ENCODE measurements at places on chromosomes 12 and 14. TPM values are rescaled to one million over a fixed set of nuclear protein-coding genes. Genes with fewer than 3 reads are reported as not detected.

SIX4 gene
- 3.0 TPM for total RNA-seq

IRF9 gene
- 113 TPM for total RNA-seq

OTX2 gene
- not detected for total RNA-seq

DNA sequence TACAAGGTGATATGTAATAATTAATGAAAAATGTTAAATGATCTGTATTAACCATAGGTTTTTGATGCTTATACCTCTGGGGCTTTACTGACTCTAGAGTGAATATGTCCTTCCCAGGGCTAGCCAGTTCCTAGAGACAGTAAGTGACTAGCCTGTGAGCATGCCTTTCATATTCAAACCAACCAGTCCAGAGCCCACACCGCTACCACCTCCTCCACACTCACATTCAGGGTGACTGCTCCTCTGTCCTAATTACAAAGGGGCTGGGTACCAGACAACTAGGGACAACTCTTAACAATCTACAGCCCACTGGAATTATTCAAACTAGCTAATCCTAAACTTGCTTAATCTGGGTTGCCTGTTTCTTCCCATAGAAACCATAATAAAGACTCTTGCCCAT is 49.0 kb downstream of the RALGAPA1 start:
- no peaks in the 10 kb centered on the region for H3K4me1 ChIP-seq
- no peak overlapping the region for H3K27ac ChIP-seq
- DNase-seq = no peak
- H3K36me3 ChIP-seq = no peaks in the 10 kb centered on the region
- H3K4me3 ChIP-seq = no peak overlapping the region
- no peaks in the 10 kb centered on the region for H3K27me3 ChIP-seq

DNA sequence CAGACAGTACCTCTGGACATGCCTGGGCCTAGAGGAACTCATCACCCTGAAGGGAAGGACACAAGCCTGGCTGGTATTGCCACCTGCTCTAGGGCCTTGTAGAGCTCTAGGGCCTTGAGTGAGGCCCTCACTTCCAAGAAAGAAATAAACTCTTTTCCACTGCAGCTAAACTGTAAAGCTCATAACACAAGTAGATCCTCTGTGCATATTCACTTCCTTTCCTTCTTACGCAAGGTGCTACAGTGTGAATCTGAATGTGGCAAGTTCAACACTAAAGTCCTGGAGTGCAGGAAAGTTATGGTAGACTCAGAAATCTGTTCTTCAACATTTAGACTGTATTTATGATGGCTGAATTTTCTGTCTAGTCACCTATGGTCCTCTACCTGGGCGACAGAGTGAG is 14.5 kb downstream of the RNASE3 start:
- no peak for DNase-seq
- no peaks in the 10 kb centered on the region for H3K27me3 ChIP-seq
- H3K27ac ChIP-seq = no peak overlapping the region
- no peaks in the 10 kb centered on the region for H3K36me3 ChIP-seq

DNA sequence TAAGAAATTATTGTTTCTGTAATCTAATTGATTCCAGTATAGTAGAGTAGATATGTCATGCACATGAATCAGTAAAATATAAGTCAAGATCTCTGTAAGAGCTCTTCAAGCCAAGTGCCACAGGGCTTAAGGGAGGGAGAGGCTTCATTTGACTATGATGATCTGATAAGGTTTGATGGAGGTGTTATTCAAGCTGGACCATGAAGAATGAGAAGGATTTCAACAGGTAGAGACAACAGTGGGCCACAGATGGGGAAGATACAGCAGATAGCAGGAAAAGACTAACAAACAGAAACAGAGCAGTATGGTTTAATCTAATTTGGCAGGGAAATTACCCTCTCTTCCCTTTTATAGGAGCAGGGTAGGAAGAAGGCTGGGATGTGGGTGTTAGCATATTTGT is 40.6 kb upstream of the FKBP4 start:
- no peaks in the 10 kb centered on the region for H3K4me1 ChIP-seq
- no peak overlapping the region for H3K27ac ChIP-seq
- no peak for DNase-seq
- H3K27me3 ChIP-seq = no peaks in the 10 kb centered on the region
- H3K4me3 ChIP-seq = no peak overlapping the region

DNA sequence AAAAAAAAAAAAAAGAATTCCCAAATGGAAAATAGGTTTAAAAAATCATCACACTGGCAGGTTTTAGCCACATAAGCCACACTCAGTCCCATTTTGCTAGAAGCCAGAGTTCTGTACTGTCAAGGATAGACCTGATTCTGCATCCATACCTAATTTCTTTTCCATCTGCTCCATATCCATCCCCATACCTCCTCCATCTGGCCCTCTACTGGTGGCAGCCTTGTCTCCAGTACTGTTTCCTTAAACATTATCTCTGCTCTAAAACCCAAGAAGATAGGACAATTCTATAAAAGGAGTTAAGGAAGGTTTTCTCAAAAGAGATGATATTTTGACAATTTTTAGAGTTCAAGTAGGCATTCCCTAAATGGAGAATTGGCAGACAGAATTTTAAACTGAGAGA is 26.0 kb upstream of the RXYLT1 start:
- H3K27me3 ChIP-seq = peaks cover 2% of the 10 kb centered on the region
- no peak for DNase-seq
- H3K4me3 ChIP-seq = no peak overlapping the region
- H3K27ac ChIP-seq = no peak overlapping the region
- H3K4me1 ChIP-seq = no peaks in the 10 kb centered on the region

- no peaks in the 10 kb centered on the region for H3K27me3 ChIP-seq
- peak overlapping the region; percentile 84 for H3K27ac ChIP-seq
- H3K4me1 ChIP-seq = no peaks in the 10 kb centered on the region
- no peaks in the 10 kb centered on the region for H3K36me3 ChIP-seq
- no peak for DNase-seq
- no peak overlapping the region for H3K4me3 ChIP-seq
These were observed 66.4 kb downstream of the DCAF5 start for GRCh38 chr14:69086537-69086936.

GRCh38 chr12:100867639-100868393 is 73.2 kb downstream of the ANO4 start:
- no peaks in the 10 kb centered on the region for H3K36me3 ChIP-seq
- no peak overlapping the region for H3K4me3 ChIP-seq
- H3K27me3 ChIP-seq = no peaks in the 10 kb centered on the region
- no peaks in the 10 kb centered on the region for H3K4me1 ChIP-seq

- no peaks in the 10 kb centered on the region for H3K27me3 ChIP-seq
- no peaks in the 10 kb centered on the region for H3K36me3 ChIP-seq
- no peak for DNase-seq
- no peak overlapping the region for H3K27ac ChIP-seq
These were observed 19.1 kb downstream of the BBOF1 start for GRCh38 chr14:74038020-74038859.

GRCh38 chr14:105248368-105249181 is at the start of gene BTBD6:
Gene BTBD6 (plus strand): TSS chr14:105248533. CDS start chr14:105248712, 179 bp downstream.
- H3K27ac ChIP-seq = peak within 1 kb of the TSS; percentile 89
- no peaks in the 10 kb centered on the region for H3K4me1 ChIP-seq
- no peaks in the 10 kb centered on the region for H3K36me3 ChIP-seq
- H3K27me3 ChIP-seq = no peaks in the 10 kb centered on the region

DNA sequence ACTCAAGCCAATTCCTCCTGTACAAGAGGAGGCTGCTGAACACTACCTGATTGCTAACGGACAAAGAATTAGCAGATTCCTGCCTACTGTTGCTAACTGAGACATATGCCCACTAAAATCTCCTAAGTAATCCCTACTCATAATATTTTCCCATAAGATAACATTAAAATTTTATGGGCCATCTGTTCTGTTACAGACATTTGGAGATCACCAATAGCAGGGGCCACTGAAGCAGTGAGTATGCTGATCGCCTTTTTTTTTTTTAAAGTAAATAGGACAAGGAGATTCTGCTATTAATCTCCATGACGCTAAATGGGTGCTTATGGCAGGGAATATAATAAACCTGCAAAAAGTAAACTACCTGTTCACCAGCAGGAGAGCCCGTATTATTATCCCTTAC is 292.9 kb downstream of the MED13L start:
- H3K27me3 ChIP-seq = no peaks in the 10 kb centered on the region
- no peak overlapping the region for H3K27ac ChIP-seq
- no peak for DNase-seq
- H3K4me3 ChIP-seq = no peak overlapping the region
- no peaks in the 10 kb centered on the region for H3K36me3 ChIP-seq
- no peaks in the 10 kb centered on the region for H3K4me1 ChIP-seq

DNA sequence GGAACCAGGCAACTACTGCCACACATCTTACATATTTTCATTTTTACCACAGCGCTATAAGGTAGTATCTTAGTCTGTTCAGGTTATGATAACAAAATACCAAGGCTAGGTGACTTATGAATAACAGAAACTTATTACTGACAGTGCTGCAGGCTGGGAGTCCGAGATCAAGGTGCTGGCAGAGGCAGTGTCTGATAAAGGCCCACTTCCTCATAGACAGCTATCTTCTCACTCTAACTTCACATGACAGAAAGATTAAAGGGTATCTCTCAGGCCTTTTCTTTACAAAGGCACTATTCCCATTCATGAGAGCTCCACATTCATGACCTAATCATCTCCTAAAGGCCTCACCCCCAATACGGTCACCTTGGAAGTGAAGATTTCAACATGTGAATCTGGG is 59.8 kb upstream of the MDM1 start:
- no peaks in the 10 kb centered on the region for H3K27me3 ChIP-seq
- H3K4me3 ChIP-seq = no peak overlapping the region
- no peaks in the 10 kb centered on the region for H3K4me1 ChIP-seq
- no peaks in the 10 kb centered on the region for H3K36me3 ChIP-seq
- DNase-seq = no peak

GRCh38 chr14:72644038-72644437 is 249.9 kb downstream of the DPF3 start:
- H3K27me3 ChIP-seq = no peaks in the 10 kb centered on the region
- no peaks in the 10 kb centered on the region for H3K4me1 ChIP-seq
- no peaks in the 10 kb centered on the region for H3K36me3 ChIP-seq
- H3K4me3 ChIP-seq = no peak overlapping the region

GRCh38 chr12:2092890-2093289 is 40.1 kb downstream of the CACNA1C start:
- H3K4me1 ChIP-seq = peaks cover 4% of the 10 kb centered on the region
- peak overlapping the region; percentile 71 for H3K27ac ChIP-seq
- peak; percentile 82 for DNase-seq
- no peaks in the 10 kb centered on the region for H3K27me3 ChIP-seq
- no peak overlapping the region for H3K4me3 ChIP-seq

NPFF gene
- not detected for total RNA-seq

GRCh38 chr14:35333797-35334743 is 41.9 kb downstream of the PSMA6 start:
- DNase-seq = no peak
- no peak overlapping the region for H3K27ac ChIP-seq
- H3K4me1 ChIP-seq = no peaks in the 10 kb centered on the region
- no peaks in the 10 kb centered on the region for H3K36me3 ChIP-seq
- no peak overlapping the region for H3K4me3 ChIP-seq
- no peaks in the 10 kb centered on the region for H3K27me3 ChIP-seq

DNA sequence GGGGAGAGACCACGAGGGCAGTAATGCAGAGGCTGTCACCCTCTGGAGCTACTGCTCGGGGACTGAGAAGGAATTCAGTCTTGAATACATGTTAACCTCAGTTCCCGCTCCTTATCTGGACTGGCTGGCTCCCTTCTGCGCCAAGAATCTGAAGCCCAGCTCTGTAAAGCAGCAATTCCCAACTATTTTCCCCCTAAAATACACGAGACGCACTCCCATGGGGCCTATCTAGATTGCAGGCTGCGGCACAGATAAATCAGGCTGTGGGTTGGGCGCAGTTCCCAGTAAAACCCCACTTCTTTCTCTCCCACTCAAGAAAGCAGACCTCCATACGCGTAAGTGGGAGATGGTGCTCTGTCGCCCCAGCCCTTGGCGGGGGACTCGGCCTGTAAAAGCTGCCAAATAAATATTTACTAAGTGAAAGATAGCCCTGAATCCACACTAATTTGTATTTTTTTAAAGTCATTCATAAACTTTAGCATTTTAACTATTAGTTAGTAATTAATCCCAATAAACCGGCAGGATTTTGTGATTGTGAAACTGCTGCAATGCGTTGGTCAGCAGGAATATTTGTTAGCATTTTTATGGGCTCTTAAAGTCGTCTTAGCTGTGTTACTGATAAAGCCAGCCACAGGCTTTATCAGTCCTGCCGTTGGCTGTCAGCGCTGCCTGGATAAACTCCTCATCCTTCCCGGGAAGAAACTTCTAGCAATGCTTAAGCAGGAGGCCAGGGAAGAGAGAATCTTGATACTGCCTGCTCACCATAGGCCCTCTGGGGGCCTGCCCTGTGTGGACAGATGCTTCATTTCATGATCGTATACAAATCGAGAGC is 17.8 kb downstream of the FBXL14 start:
- H3K27me3 ChIP-seq = no peaks in the 10 kb centered on the region
- DNase-seq = peak; percentile 61
- no peaks in the 10 kb centered on the region for H3K4me1 ChIP-seq

- no peak overlapping the region for H3K27ac ChIP-seq
- H3K4me1 ChIP-seq = no peaks in the 10 kb centered on the region
- DNase-seq = no peak
These were observed 734.8 kb downstream of the MED13L start for GRCh38 chr12:115542656-115543055.

DNA sequence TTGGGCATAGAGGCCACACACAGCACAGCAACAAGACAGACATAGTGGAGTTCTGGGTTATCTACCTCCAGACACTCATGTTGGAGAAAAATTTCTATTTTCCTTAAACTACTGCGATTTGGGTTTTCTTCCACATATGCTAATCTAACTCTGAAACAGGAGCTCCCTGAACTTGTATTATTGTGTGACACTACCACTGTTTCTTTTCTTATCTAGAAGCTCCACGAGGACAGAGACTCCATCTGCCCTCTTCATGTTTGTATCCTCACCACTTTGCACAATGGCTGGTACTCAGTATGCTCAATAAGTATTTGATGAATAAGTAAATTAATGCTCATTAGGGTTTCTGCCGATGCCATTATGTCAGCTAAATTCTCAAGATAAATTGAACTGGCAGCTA is 218.6 kb downstream of the PAX9 start:
- no peak for DNase-seq
- no peak overlapping the region for H3K4me3 ChIP-seq
- H3K4me1 ChIP-seq = no peaks in the 10 kb centered on the region
- H3K27me3 ChIP-seq = no peaks in the 10 kb centered on the region
- H3K27ac ChIP-seq = no peak overlapping the region

MYL2 gene
- total RNA-seq = not detected

DNA sequence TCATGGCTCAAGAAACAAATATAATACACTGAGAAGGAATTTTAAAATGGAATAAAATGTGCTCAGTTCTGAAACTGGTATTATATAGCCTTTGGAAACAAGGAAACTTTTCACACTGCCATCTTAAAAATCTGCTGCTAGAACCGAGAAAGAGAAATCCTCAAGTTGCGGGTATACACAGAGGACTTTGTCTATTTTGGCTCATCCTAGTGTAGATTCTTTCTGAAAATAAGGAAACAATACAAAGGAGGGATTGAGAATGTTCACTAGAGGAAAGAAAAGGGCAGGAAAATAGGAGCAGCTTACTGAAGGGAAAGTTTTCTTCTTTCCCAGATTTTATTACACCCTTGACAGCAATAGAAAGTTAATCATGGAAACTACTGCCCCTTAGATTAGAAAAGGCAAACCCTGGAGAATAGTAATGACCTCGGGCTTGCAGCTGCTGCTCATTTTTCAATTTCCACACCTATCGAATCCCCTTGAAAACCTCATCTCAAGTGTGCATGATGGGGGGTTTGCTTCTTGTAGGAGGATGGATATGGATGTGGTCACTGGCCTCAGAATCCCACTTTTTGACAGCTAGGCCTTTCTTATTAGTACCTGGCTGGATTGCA is 104.6 kb downstream of the DAAM1 start:
- no peak for DNase-seq
- no peaks in the 10 kb centered on the region for H3K27me3 ChIP-seq
- peak overlapping the region; percentile 7 for H3K27ac ChIP-seq
- H3K36me3 ChIP-seq = peaks cover 5% of the 10 kb centered on the region
- H3K4me1 ChIP-seq = peaks cover 3% of the 10 kb centered on the region
